Activated CD4-positive, alpha-beta T cell treated with anti-CD3 and anti-CD28 coated beads, Interleukin-2, Interleukin-6, amounts not matched to agents 100 ng/mL and 50 ng/mL, durations not matched to agents 16 hours and 8 hours (primary cell): ENCODE measurements at places on chromosomes 13 and 19.

DNA sequence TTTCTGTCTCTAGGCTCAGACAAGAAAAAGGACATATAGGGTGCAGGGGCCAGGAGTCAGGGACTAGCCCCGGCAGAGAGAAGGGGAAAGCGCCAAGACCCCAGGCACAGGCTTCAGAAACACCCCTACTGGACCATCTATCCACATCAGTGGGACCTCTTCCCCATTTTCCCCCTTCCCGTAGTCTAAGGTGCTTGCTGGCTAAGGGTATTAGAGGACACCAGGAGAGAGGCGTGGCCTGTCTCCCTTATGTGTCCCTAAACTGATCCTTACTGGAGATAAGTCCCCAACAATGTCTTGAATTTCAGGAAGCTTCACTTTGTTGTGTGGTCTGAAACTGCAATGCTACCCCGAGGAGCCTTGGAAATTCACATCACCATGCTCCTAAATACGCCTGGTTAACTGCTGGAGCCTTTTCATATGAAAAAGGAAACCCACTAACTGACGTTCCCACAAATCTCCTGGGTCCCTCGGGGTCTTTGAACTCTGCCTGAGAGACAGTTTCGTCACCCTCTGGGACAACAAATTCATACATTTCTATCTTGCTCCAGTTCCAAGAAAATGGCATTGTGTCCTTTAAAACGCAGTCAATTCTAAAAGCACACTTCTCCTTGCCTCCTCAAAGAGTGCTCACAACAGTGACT, 197.7 kb downstream of the COL4A1 start:
- no peak for DNase-seq

- no peak for DNase-seq
Observed at GRCh38 chr13:24627090-24627714, 53.0 kb upstream of the ATP12A start.

DNA sequence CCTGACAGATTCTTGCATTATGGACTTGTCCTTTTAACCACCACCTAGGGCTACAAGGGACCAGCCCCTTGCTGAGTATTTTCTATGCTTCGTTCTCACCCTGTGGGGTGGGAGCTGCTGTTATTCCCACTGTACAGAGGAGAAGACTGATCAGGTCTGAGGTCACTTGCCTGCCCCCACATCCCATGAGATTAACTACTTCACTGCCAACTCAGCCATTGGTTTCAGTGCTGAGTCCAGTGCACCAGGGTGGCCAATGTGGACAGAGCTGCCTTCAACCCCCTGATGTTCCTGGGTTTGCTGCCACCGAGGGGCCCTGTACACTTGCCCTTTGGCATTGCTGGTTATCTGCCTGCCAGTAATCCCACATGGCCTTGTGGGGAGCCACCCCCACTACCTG, 6.9 kb downstream of the PRKACA start:
- no peak for DNase-seq

GRCh38 chr13:76245211-76245610, 609.1 kb downstream of the LMO7 start:
- DNase-seq, result no peak

DNA sequence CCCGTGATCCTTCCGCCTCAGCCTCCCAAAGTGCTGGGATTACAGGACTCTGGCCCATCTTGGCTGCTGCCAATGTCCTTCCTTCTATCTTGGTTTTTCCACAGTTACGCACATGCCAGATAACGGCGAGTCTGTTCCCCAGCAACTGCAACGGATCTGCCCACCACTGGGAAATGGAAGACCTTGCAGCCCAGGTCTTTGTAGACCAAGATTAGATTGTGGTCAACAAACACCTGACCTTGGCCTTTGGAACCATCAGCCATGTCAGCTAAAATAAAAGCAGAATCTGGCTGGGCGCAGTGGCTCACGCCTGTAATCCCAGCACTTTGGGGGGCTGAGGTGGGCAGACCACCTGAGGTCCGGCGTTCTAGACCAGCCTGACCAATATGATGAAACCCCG, 10.4 kb upstream of the LDLR start:
- no peak for DNase-seq

GRCh38 chr19:9354651-9355050, 8.2 kb upstream of the ZNF177 start:
- no peak for DNase-seq
